GM12891 (cell line): ENCODE measurements at places on chromosomes 3 and 15.

DNA sequence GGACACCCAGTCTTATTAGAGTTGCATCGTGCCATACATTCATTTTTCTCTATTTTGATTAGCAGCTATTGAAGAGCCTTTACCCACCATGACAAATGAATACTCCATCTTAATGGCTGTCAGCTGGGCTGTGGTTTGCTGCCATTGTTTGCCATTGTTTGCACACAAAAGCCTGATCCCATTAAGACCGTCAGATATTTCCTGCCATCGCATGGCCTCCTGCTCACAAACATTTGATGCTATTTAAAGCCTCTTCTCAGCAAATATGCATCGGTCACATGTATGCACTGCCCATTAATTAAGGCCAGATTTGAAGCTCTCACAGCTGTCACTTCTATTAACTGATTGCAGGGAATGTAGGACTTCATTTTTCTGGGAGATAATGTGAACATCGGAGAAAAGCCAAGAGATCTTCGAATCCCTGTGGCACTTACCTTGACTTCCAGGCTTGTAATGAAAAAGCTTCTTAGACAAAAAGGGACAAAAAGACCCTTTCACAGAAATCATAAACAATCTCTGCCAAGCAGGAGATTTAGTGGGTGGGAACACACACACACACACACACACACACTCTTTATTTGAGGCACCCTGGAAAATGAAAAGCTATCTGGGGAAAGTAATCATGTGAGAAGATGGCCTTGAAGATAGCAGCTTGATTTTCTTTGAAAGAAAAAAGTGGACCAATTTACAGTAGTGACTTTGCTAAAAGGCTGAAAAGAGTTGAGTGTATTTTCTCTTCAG is 175.4 kb upstream of the NR2E3 start:
- no peak for DNase-seq

DNA sequence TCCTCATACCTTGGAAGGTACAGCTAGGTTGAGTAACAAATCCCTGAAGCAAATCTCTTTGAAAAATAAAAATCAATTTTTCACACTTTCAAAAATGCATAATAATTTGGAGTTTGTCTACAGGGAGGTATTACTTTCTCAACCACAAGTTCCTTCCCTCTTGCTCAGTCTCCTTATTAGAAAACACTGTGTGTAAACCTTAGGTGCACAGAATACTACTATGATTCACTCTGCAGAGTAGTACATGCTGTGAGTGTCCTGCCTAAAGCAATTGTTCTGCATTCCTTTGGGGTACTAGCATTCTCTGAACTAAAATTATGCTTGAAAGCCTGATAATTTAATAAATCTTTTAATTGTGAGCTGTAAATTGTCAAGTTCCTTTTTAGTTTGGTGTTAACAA is 115.9 kb upstream of the EPHA3 start:
- DNase-seq = no peak

DNA sequence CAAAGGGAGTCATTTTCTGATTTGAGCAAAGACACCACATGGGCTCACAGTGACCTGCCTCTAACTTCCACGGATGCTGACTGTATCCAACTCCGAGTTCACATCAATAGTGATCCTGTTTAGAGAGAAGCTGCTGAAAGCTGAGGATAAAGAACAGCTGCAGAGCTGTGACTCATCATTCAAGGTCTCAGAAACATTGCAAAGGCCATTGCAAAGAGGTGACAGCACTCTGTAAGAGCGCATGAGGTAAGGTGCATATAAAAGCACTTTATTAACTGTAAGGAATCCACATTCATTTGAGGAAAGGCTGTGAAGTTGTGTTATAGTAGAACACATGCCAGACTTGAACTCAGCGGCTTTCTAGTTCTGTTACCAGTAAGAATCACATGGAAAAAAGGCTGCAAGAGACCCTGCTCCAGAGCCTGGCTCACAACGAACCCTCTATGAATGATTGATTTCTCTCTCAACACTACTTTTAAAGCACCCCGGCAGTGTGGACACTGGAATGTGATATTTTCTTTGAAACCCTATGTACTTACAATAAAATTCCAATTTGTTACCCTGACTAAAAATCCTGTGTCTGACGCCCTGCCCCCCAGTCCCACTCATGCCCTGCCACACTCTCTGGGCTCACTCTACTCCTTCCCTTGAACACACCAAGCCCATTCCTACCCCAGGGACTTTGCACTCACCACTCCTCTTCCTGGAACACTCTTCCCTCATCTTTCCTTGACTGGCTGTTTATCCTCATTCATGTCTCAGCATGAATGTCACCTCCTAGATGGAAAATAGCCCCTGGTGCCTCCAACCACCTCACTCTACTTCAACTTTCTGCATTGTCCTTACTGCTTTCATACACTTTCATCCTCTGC is 111.2 kb downstream of the LSM3 start:
- DNase-seq = no peak

- DNase-seq = no peak
Observed at GRCh38 chr3:65352951-65353350, 665.2 kb upstream of the ADAMTS9 start.

DNA sequence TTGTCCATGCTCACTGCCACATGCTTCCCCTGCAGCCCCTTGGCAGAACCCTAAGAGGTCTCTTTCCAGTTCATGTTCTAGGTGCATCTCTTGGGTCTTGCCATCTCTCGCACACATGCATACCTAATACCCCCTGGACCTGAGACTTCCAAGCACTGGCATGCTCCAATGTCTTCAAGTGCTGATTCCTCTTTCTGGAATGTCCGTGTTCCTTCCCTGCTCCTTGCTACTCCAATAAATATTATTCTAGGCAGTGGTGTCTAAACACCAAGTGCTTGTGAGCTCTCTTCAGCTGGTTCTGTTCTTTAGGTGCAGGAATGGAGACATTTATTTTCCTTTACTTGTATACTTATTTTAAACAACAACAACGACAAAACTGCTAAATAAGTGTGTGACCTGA is 370.1 kb downstream of the LPP start:
- no peak for DNase-seq

- no peak for DNase-seq
Observed at GRCh38 chr3:73665286-73665685, 40.5 kb upstream of the PDZRN3 start.

GRCh38 chr3:191176038-191176785 is 22.8 kb upstream of the OSTN start:
- no peak for DNase-seq

GRCh38 chr3:187286467-187287059 is 5.0 kb downstream of the MASP1 start:
- no peak for DNase-seq

DNA sequence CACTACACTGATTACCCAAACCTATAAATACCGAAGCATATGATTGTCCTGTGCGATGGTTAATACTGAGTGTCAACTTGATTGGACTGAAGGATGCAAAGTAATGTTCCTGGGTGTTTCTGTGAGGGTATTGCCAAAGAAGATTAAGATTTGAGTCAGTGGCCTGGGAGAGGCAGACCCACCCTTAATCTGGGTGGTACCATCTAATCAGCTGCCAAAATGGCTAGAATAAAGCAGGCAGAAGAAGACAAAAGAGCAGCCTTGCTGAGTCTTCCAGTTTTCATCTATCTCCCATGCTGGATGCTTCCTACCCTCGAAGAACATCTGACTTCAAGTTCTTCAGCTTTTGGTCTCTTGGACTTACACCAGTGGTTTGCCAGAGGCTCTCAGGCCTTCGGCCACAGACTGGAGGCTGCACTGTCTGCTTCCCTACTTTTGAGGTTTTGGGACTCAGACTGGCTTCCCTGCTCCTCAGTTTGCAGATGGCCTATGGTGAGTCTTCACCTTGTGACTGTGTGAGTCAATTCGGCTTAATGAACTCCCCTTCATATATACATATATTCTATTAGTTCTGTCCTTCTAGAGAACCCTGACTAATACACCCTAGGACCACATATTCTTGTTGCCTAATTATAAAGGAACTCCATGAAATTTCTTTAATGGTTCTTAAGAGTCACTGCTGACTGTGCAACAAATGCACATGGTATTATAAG is 31.7 kb downstream of the CSNK1G1 start:
- no peak for DNase-seq

- no peak for DNase-seq
Observed at GRCh38 chr3:103295974-103296570, 861.3 kb downstream of the ZPLD1 start.
